Bone marrow (tissue), 2 donors: ENCODE measurements at places on chromosomes 5 and 9.
A peak's percentile ranks its signal among the peaks of the same experiment; 100 is the strongest.

GRCh38 chr5:88193896-88194295 is 74.7 kb downstream of the TMEM161B start:
- no peak for DNase-seq

DNA sequence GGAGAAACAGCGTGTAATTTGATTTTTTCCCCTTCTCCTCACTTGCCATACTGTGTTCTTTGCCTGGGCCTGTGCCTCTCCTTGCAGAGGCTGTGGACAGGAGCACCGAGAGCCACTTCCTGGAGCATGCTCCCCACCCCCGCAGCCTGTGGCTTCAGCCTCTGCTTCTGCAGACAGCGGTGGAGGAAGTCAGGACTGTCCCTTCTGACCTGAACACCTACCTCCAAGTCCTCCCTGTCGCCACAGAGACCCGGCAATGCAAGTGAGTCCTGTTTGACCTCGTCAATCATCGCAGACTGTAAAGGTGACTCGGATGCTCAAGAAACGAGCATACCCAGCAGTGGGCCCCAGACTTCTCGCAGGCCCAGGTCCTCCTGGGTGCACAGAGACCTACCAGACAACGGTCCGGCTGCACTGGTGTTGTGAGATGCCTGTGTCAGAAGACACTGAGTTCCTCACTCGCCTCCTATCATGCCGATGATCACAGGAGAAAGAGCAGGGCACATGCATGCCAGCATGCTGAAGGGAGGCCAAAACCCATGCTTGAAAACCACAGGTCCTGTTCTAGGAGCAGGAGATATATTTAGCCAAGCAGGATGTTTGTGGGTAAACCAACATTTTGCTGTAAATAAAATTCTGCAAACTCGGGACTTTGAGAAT is 198.8 kb downstream of the AUH start:
- DNase-seq, result no peak

DNA sequence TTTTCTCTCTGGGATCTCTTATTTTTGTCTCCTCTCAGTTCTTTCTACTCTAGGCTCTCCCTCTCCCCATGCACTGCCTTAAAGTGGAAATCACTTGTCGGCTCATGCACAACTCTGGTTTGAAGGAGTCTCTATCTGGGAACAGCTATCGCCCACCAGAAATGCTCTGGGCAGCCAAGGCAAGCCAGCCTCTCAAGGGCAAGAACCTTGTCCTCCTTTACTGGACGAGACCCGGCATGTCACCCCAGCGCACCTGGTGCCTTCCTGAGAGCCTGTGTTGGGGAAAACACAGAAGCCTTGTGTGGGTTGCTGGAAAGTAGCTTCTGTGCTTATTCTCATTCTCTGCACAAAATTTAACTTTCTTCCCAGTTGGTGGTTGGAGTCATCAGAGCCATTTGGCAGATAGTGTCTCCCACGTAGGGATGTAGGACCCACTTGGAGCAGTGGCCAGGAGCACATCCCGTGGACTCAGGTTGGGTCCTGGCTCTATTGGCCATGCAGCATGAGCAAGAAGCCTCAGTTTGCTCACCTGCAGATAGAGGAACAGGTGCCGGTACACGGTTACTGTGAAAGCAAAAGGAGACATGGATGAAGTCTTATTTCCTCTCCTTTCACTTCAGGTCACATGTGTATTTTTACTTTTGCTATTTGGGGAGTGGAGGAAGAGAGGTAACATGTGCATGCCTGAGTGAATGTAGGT is 165.3 kb downstream of the IRX2 start:
- DNase-seq, result no peak

DNA sequence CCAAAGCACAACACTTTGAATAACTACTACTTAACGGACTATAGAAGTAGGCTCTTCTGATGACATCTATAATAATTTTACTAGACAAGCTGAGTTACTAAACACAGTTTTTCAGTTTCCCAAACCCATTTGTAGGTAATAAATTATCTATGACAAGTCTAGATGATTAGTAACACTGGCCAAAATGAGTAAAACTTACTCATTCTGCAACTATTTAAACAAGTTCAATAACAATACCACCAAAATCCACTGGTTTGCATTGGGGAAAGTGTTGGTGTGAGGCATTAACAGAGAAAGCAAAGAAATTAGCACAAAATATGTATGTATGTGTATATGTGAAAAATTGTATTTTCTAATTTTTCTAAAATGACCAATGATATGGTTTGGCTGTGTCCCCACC is 119.3 kb downstream of the NR2F1-AS1 start:
- DNase-seq, result no peak

- no peak for DNase-seq
Measured at GRCh38 chr9:133506653-133507038, 18.1 kb downstream of the MYMK start.

DNA sequence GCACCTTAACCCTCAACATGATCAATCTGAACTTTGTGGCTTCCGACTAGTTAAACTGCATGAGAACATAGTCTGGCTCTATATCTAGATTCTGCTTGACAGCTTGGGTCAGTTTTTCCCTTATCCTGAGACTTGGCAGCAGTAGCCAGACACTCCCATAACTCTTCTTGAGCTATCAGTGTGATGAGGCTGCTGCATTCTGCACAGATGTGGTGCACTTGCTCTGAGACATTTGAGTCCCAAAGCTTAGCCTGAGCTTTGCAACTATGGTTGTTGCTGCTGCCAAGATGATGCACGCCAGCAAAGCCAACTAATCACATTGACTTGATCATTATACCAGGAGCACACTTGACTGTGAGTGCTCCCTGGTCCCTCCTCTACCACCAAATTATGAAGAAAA is 36.2 kb downstream of the MOCS2 start:
- DNase-seq, result no peak

DNA sequence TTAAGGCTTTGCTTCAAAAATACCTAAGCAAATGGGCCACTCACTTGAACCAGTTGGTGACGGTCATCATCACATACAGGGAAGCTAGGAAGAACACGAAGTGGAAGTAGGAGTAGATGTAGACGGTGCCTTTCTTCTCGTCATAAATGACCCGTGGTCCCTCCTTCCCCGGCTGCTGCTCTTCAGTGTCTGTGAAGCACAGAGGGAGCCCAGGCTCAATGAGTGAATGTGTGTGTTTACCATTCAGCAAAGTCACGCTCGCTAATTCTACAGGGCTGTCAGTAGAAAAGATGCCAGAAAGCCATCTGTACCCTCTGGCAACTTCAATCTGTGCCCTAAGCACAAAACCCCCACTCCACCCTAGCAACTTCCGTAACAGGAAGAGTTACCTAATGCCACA is 109.8 kb downstream of the SERINC5 start:
- DNase-seq, result no peak

- DNase-seq, result no peak
Measured at GRCh38 chr9:69370430-69370829, 45.4 kb downstream of the ENTREP1 start.

DNA sequence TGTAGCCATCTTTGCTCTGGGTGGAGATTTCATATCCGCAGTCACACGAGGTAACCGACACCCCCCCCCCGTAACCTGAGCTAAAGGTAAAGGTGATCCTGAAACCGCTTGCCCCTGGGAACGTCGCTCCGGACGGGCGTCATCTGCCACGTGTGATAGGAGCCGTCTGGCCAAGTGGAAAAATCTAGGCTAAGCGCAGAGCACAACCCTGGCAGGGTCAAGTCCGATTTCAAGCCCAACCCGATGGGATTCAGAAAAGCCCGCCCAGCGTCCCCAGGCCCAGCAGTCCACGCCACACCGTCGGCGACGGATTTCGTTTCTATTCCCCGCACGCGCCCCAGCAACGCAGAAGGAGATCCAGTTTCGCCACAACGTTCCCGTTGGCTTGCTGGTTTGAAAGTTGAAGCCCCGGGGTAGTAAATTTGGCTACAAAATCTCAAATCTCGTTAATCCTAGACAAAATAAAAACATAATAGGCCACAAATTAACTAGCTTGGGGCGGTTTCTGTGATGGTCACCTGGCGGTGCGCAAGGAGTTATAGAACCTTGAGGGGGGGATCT is 32.4 kb upstream of the NFIB start:
- no peak for DNase-seq

- DNase-seq, result peak; percentile 51
Measured at GRCh38 chr9:129777769-129778130, 24.9 kb upstream of the PTGES start.

GRCh38 chr9:127004946-127005769 is 90.6 kb downstream of the RALGPS1 start:
- DNase-seq, result no peak
